ENCODE measurements at places on chromosomes 3 and 15.

- no peak for DNase-seq
Measured at GRCh38 chr3:170809975-170810357, 60.0 kb downstream of the RPL22L1 start.

GRCh38 chr15:92845126-92845508, 55.0 kb upstream of the CHD2 start:
- no peak for DNase-seq

DNA sequence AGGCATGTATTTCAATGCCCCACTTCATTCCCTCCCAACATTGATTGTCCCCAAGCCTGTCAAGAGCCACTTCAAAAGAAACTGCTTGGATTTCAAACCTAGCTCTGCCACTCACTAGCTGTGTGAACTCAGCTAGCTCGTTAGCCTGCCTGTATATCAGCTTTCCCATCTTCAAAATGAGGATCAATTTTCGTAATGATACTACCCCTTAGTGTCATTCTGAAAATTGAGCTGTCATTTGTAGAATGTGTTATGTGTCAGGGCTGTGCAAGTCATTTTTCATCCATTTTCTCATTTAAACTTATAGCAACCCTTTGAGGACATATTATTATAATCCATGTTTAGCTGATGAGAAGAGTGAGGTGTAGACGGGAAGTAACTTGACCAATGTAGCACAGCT, 88.6 kb downstream of the TRIM42 start:
- no peak for DNase-seq

- DNase-seq: no peak
Measured at GRCh38 chr3:101303089-101303731, 17.2 kb downstream of the IMPG2 start.

GRCh38 chr3:88058306-88058580, 562 bp downstream of the CGGBP1 start:
- no peak for DNase-seq

DNA sequence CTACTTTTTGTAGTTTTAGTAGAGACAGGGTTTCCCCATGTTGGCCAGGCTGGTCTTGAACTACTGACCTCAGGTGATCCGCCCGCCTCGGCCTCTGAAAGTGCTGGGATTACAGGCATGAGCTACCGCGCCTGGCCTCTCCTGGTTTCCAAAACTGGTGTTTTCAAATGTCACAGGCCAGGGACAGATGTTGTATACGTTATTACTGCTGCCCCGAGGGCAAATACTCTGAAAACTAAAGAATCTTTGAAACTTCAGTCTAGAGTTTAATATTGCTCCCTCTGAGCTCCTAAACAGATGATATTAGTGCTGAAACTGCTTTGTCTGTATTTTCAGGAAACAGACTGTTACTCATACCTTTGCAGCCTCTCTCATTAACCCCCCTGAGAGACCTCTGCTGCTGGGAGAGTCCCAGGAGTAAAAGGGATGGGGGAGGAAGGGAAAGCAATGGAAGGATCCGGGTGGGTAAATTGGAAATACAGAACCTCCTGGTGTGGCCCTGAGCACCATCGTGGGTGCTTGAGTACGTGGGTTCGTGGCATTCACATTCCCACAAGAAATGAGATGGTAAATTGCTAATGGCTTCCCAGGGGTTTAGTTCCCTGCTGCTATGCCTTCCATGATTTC, 96.3 kb upstream of the IGF1R start:
- DNase-seq: no peak

DNA sequence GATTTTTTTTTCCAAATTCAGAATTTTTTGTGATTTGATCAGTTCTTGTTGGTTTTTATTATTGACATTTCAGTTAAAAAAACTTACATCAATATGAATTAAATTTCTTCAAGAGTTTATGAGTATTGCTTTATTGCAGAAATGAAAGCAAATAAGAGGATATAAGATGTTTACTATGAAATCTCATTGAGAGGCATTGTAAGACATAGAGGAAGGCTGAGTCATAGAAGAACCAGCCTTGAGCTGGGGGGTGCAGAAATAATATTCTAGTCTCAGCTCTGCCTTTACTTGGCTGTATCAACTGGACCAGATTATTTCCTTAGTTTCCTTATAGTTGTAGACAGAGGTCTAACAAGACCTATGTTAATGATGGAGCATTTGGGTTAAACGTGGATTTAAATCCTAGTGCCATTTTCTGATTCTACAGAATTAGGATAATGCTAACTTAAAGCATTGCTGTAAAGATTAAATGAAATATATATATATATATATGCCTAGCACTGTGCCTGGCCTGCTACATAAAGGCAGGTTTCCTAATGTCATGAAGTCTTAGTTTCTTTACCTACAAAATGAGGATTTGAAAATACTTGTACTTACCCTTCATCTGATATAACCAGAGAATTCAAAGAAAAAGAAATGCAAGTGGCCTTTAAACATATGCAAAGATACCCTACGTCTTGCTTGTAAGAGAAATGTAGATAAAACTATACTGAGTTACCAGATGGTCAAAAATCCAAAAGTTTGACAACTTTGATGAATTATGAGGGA, 7.3 kb downstream of the FAM98B start:
- no peak for DNase-seq

DNA sequence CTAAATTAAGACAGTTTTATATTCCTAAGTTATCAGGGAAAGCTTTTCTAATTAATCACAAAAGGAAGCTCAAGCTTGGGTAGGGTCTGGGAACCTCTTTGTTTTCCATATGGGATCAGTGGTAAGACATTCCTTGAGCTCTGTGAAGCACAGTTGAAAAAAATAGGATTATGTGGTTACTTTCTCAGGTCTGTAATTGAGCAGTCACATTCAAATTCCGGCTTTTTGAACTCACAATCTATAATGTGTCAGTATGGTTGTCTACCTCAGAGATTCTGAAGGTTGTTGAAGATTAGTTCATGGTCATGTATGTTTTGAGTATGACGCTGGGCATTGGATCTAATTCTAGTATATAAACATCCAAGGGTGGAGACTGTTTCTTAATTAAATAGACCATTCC, 364.5 kb downstream of the LPP start:
- DNase-seq: no peak

GRCh38 chr3:31522152-31522551, 10.6 kb upstream of the STT3B start:
- no peak for DNase-seq

DNA sequence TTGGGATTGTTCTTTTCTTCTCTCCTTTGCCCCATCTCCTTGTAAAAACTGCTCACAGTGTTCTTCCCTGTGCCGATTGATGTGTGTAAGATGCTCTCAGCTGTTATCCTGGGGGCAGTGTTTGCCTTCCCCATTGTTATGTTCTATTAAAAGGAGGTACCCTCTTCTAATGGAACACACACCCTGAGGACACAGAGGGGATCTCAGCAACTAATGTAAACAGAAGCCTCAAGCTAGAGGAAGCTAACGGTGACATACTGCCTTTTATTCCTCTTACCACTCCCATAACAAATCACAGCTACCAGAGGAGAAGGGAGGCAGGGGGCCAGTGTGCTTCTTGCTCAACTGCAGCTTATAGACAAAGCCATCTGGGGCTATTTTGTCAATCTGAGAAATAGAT, 2.2 kb downstream of the TAGLN3 start:
- no peak for DNase-seq

DNA sequence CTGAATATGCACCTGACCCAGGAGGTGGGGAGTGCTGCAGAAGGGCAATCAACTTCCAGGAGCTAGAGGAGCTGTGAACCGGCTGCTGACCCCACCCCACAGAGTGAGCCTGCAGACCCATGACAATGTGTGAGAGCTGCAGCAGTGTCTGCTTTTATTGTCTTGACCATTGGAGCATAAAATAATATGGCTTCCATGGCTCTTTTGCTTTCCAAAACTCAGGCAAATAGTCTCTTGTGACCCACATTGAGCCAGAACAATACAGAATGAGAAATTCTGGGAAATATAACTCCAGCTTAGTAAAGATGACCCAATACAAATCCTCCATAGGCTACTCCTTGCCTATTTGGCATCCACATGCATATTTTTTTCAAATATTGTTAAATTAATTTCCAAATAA, 309.6 kb downstream of the PYDC2 start:
- DNase-seq: no peak
